Activated T-helper 1 cell treated with anti-CD3 and anti-CD28 coated beads, Interleukin-12 subunit alpha, Interleukin-12 subunit beta, Interleukin-2, Interleukin-4 antibody, amounts not matched to agents 30 ng/mL and 10 ng/mL and 1 ng/mL, durations not matched to agents 14 hours and 24 hours and 36 hours (primary cell): ENCODE measurements at places on chromosomes 2 and 18. TPM values are rescaled to one million over a fixed set of nuclear protein-coding genes. Genes with fewer than 3 reads are reported as not detected.

Gene ACTG2
- total RNA-seq = 0.22 and 0.26 TPM in 2 replicates

DNA sequence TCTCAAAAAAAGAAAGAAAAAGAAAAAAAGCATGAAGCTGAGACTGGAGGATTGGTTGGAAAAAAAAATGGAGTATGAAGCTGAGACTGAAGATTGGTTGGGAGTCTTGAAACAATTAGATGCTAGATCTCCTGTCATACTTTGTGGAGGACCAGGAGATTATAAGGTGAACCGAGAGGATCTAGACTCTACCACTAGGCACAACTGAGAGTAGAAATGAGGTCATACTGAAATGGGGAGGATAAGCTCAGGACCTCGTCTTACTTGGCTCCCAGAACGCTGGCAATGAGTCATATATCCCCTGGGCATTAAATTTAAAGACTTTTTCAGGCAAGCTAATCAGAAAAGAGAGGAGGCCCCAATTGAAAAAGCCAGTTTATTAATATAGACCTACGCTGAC, 3.3 kb upstream of the ORC2 start:
- peaks cover 48% of the 10 kb centered on the region for H3K4me1 ChIP-seq
- H3K27ac ChIP-seq = no peak overlapping the region
- H3K27me3 ChIP-seq = no peaks in the 10 kb centered on the region
- H3K36me3 ChIP-seq = peaks cover 13% of the 10 kb centered on the region

DNA sequence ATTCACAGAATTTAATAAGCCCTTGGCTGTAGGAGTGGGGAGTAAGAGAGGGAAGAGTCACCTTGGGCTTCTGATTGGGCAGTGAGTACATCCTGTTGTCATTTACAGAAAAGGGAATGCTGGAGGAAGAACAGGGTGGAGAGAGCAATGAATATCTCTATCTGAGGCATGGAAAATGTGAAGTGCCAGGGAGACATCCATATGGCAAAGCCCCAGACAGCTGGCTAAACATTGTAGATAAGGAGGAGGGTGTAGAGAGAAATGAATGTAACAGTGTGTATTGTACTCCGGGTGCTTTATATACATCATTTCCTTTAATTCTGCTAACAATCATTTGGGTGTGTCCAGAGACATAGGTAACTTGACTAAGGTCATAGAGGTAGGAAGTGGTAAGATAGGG, 103.5 kb downstream of the UPP2 start:
- no peak overlapping the region for H3K4me3 ChIP-seq
- peaks cover 15% of the 10 kb centered on the region for H3K27me3 ChIP-seq

Gene IL37
- total RNA-seq = not detected in 2 replicates

GRCh38 chr2:185335879-185336278, 402.7 kb upstream of the FSIP2 start:
- no peak overlapping the region for H3K4me3 ChIP-seq
- no peak overlapping the region for H3K27ac ChIP-seq
- H3K36me3 ChIP-seq = no peaks in the 10 kb centered on the region

DNA sequence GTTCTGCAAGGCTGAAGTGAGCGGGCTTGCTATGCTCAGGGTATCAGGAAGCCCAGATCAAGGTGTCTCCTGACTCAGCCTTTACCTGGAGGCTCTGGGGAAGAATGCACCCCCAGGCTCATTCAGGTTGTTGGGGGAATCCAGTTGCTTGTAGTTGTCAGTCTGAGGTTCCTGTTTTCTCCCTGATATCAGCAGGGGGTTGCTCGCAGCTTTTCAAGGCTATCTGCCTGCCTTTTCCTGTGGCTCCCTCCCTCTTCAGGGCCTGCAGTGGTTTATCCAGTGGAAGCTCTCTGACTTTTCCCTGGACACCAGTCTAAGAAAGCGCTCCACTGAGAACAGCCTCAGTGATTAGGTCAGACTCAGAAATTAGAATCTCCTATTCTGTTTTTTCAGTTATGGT, 116.6 kb downstream of the PTPRM start:
- H3K27me3 ChIP-seq = no peaks in the 10 kb centered on the region
- H3K27ac ChIP-seq = no peak overlapping the region
- no peaks in the 10 kb centered on the region for H3K36me3 ChIP-seq
- no peaks in the 10 kb centered on the region for H3K4me1 ChIP-seq
- H3K4me3 ChIP-seq = no peak overlapping the region
- DNase-seq = no peak

DNA sequence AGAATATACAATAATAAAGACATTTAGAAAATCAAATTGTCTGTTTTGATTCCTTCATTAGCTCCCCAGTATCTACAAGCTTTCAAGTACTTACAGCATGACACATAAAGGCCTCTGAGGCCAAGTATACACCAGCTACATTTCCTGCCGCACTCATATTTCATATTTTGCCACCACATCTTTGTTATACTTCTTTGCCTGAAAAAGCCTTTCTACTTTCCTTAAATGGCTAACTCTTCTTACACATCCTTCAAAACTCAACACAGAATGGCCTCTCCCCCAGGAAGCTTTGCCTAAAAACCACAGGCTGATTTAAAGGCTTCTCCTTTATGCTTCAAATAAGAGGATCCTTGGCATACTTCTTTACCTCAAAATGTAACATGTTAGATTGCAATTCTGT, 4.5 kb downstream of the STK17B start:
- H3K27ac ChIP-seq = peak overlapping the region; percentile 92
- peaks cover 63% of the 10 kb centered on the region for H3K36me3 ChIP-seq
- no peaks in the 10 kb centered on the region for H3K27me3 ChIP-seq
- DNase-seq = no peak
- H3K4me3 ChIP-seq = peak overlapping the region; percentile 94

DNA sequence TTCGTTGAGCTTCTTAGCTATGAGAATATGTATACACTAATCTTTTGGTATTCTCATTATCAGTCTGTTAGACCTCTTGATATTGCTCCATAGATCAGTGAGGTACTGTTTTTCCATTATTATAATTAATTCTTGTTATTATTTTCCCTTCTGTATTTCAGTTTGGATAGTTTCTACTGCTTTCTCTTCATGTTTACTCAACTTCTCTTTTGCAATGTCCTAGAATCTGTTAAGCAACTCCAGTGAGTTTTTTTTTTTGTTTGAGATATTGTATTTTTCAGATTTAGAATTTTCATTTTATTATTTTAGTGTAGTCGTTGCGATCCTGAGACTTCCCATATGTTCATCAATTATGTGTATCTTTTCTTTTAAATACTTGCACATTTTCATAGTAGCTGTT, 260.8 kb downstream of the SETBP1 start:
- no peak overlapping the region for H3K27ac ChIP-seq
- no peaks in the 10 kb centered on the region for H3K4me1 ChIP-seq
- H3K27me3 ChIP-seq = peaks cover 6% of the 10 kb centered on the region

- H3K27ac ChIP-seq = no peak overlapping the region
- H3K4me3 ChIP-seq = no peak overlapping the region
- peaks cover 3% of the 10 kb centered on the region for H3K27me3 ChIP-seq
- no peak for DNase-seq
- H3K4me1 ChIP-seq = peaks cover 7% of the 10 kb centered on the region
Observed at GRCh38 chr18:11327391-11328009, 178.1 kb upstream of the PIEZO2 start.

Gene UBXN4
- 115 and 121 TPM in 2 replicates for total RNA-seq

Gene LDLRAD4
- 34.5 and 35.2 TPM in 2 replicates for total RNA-seq

DNA sequence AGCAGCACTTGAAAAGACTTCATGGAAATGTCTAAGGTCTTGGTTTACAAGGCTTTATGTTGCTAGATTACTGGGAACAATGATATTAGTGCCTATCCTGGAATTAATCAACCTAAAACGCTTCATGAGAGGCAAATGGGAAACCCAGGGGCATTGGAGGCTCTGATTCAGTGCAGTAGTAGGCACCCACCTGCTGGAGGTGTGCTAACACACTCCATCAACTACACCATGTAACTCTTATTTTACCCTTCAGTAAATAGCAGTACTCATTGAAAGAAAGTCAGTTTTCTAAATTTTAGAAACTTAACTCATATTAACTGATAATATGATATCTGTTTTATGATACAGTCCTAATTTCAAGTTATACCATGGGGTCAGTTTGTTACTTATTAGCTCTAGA, 17.4 kb upstream of the HNRNPA3 start:
- no peak for DNase-seq
- no peaks in the 10 kb centered on the region for H3K27me3 ChIP-seq
- H3K4me3 ChIP-seq = no peak overlapping the region

DNA sequence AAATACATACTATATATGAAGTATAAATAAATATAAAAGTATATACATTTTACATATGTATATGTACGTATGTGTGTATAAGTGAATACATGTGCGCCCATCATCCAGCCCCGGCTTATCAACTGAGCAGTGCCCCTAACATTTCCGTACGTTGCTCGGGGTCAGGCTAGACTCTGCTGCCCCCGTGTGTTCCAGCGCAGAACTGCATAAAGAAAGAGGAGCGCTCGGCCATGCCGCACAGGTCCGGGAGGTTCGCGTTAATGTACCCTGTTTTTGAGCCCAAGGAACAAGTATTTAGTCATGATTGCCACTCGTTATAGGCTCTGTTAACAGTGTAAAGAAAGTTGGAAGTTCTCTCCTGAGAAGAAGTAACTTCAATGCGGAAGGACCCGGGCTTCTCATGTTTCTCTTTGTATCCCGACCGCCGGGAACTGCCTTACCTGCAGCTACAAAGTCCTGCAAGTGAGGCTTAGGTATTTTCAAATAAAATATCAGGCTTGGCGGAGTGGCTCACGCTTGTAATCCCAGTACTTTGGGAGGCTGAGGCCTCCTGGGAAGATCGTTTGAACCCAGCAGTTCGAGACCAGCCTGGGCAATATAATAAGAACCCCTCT, 55.7 kb downstream of the CD8B2 start:
- H3K4me3 ChIP-seq = peak overlapping the region; percentile 76
- H3K36me3 ChIP-seq = no peaks in the 10 kb centered on the region
- peak; percentile 60 for DNase-seq
- H3K27ac ChIP-seq = no peak overlapping the region
